ENCODE measurements at places on chromosomes 3 and 15. TPM values are rescaled to one million over a fixed set of nuclear protein-coding genes. Genes with fewer than 3 reads are reported as not detected.

The THBS1 gene
- polyA plus RNA-seq = 69.8 TPM

The STRIT1 gene
- 2.2 TPM for polyA plus RNA-seq

GRCh38 chr15:63109920-63110319 lies 11.7 kb upstream of the LACTB start:
- no peak overlapping the region for H3K27ac ChIP-seq
- H3K4me3 ChIP-seq = no peak overlapping the region
- peaks cover 3% of the 10 kb centered on the region for H3K4me1 ChIP-seq
- H3K27me3 ChIP-seq = no peaks in the 10 kb centered on the region

GRCh38 chr3:117304681-117305080 lies 595.1 kb downstream of the TUSC7 start:
- no peaks in the 10 kb centered on the region for H3K27me3 ChIP-seq
- no peaks in the 10 kb centered on the region for H3K4me1 ChIP-seq
- H3K4me3 ChIP-seq = no peak overlapping the region
- no peak overlapping the region for H3K27ac ChIP-seq

- no peaks in the 10 kb centered on the region for H3K4me1 ChIP-seq
- peaks cover 9% of the 10 kb centered on the region for H3K36me3 ChIP-seq
- DNase-seq = peak; percentile 2
- no peak overlapping the region for H3K27ac ChIP-seq
Measured at GRCh38 chr3:130677343-130677742, 69.3 kb downstream of the PIK3R4 start.
